ENCODE measurements at places on chromosomes 16 and 17. TPM values are rescaled to one million over a fixed set of nuclear protein-coding genes. Genes with fewer than 3 reads are reported as not detected.

Gene CLCN7
- 51.4 TPM for total RNA-seq

Gene ADAD2
- 0.52 TPM for total RNA-seq

Gene GALR2
- not detected for total RNA-seq

DNA sequence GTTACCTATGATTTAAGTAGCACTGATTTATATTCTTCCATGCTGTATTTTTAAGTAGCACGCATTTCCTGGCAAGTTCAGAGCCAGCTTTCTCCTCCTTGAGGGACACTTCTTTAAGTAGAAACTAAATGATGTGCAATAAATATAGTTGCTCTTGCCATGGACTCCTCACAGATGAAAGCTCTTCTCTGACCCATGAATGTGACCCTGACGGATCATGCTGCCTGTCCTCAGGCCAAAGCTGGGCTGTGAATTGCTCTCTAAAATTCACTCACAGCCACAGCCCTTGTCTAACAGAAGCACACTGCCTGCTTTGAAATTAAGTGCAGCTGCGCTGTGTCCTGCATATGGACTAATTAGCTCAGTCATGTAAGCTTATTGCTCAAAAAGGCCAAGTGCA is 438.8 kb downstream of the PMP22 start:
- no peaks in the 10 kb centered on the region for H3K4me1 ChIP-seq
- H3K27ac ChIP-seq = no peak overlapping the region

Gene CHD9NB
- 0.29 TPM for total RNA-seq

Gene SLC47A2
- not detected for total RNA-seq

DNA sequence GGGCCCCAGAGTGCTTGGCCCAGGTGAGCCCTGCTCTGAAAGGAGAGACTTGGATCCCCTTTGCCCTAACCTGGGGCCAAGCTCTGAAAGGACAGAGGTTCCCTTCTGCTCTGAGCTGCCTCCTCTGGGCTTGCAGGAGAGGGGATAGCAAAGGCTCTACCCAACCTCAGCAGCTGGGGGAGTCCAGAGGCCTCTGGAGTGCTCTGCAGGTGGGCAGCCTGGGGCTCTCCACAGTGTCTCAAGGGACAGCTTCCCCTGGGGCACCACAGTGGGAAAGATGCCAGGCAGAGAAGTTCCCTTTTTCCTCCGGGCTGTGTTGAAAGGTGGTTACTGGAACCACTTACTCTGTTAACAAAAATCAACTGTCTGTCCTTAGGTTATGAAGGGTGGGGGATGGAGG is 48.2 kb upstream of the MGAT5B start:
- no peaks in the 10 kb centered on the region for H3K4me1 ChIP-seq
- H3K4me3 ChIP-seq = no peak overlapping the region
- H3K27me3 ChIP-seq = peaks cover 17% of the 10 kb centered on the region
- no peak for DNase-seq
- no peaks in the 10 kb centered on the region for H3K36me3 ChIP-seq

Gene CCL1
- not detected for total RNA-seq

- no peaks in the 10 kb centered on the region for H3K36me3 ChIP-seq
- H3K27me3 ChIP-seq = peaks cover 4% of the 10 kb centered on the region
- DNase-seq = no peak
- H3K4me3 ChIP-seq = no peak overlapping the region
- no peak overlapping the region for H3K27ac ChIP-seq
Measured at GRCh38 chr16:77955127-77955526, 67.2 kb upstream of the CLEC3A start.

Gene SOST
- total RNA-seq = not detected

- no peak overlapping the region for H3K27ac ChIP-seq
- H3K36me3 ChIP-seq = no peaks in the 10 kb centered on the region
- no peak overlapping the region for H3K4me3 ChIP-seq
- H3K27me3 ChIP-seq = no peaks in the 10 kb centered on the region
- H3K4me1 ChIP-seq = peaks cover 52% of the 10 kb centered on the region
Measured at GRCh38 chr17:17703140-17703919, 22.1 kb downstream of the RAI1 start.

DNA sequence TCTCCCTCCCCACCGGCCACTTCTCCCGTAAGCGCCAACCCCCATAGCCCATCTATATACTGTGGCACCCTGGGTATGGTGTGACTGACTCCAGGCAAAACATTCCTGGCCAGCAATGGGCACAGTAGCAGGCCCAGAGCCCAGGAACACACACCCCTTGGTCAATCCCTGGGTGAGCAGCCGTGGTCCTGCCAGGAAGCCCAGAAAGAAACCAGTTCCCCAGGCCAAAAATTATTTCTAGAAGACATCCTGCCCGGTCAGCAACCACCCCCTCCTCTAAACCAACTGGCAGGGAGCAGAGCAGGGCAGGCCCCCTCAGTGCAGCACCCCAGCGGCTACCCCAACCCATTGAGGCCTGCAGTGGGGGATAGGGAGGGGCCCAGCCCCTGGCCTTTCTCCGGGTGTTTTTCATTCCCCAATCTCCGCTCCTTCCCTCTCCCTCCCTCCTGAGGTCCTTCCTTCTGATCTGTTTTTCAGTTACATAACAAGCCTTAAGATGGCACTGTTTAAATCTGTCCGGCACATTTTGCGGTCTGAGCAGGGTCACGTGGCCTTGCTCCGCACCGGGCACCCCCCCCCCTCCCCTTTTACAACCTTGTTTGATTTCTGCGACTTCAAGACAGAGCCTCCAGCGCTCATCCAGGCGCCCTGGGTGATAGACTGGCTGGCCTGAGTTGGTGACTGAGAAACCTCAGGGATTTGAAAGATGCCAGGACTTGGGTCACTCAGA is 2.0 kb downstream of the NPTX1 start:
- H3K4me3 ChIP-seq = no peak overlapping the region
- no peak overlapping the region for H3K27ac ChIP-seq
- peaks cover 100% of the 10 kb centered on the region for H3K27me3 ChIP-seq
- H3K4me1 ChIP-seq = peaks cover 34% of the 10 kb centered on the region

GRCh38 chr16:85553436-85554113 is 59.5 kb upstream of the GSE1 start:
- H3K4me3 ChIP-seq = peak overlapping the region; percentile 75
- no peaks in the 10 kb centered on the region for H3K27me3 ChIP-seq
- peak; percentile 83 for DNase-seq
- peaks cover 37% of the 10 kb centered on the region for H3K4me1 ChIP-seq
- H3K36me3 ChIP-seq = no peaks in the 10 kb centered on the region

- H3K27me3 ChIP-seq = no peaks in the 10 kb centered on the region
- no peak overlapping the region for H3K4me3 ChIP-seq
- H3K36me3 ChIP-seq = no peaks in the 10 kb centered on the region
- no peak for DNase-seq
- H3K27ac ChIP-seq = no peak overlapping the region
- no peaks in the 10 kb centered on the region for H3K4me1 ChIP-seq
Measured at GRCh38 chr16:12548270-12548983, 255.3 kb downstream of the CPPED1 start.

DNA sequence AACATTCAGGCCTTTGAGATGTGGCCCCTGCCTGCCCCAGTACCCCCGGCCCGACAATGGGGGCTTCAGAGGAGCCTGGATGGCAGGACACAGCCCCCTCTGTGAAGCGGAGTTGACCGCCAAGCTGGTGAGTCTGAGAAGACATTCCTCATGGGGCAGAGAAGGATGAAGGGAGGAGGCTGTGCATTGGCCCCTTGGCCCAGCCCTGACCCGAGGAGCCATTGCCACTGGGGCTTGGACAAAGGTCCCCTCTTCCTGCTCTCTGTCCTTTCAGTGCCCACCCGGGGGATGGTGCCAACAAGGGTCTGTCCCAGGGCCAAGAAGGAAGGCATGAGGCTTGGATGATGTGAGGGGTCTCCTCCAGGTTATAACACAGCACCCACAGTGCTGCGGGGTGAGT is 30.9 kb upstream of the PHB1 start:
- H3K4me1 ChIP-seq = no peaks in the 10 kb centered on the region
- H3K27me3 ChIP-seq = peaks cover 8% of the 10 kb centered on the region
- no peaks in the 10 kb centered on the region for H3K36me3 ChIP-seq
- no peak for DNase-seq

GRCh38 chr16:82405736-82406135 is 221.0 kb upstream of the CDH13 start:
- no peaks in the 10 kb centered on the region for H3K4me1 ChIP-seq
- no peak overlapping the region for H3K4me3 ChIP-seq
- no peaks in the 10 kb centered on the region for H3K36me3 ChIP-seq
- no peak overlapping the region for H3K27ac ChIP-seq

DNA sequence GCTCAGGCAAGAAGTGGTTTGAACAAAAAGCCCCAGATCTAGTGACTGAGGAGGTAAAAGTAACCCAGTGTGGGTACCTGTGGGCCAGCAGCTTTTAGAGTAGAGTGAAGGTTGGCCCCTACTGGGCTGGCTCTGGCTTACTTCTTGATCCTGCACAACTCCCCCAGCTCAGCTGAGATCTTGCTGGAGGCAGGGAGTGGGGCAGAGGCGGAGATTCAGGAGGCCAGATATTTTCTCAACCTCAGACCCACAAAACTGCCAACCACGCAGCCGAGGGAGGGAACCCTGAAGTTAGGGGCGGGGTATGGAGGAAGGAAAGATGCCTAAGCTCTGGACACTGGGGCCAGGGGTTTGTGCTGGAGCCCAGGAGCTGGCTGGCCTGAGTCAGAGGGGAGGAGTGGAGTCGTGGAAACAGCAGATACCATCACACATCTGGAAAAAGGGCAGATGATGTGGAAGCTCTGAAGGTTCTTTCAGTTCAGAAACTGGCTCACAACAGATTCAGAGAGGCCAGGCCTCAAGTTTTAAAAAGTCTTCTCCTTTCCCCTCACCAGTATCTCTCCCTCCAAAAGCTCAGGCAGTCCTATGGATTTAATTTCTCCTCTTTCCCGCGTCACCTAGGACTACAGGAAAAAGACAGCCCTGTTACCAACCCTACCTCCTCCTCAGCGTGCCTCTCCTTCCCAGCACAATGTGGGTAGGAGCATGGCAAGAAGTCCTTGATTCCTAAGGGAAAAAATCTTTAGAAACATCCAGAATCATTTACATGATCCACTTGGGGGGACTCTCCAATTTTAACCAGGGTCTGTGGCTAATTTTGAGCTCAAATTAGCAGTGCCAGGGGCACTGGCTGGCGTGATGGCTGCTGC is 48.1 kb downstream of the MYO18A start:
- H3K4me1 ChIP-seq = peaks cover 76% of the 10 kb centered on the region
- no peaks in the 10 kb centered on the region for H3K27me3 ChIP-seq
- DNase-seq = no peak
- H3K36me3 ChIP-seq = peaks cover 42% of the 10 kb centered on the region

Gene CNTROB
- 11.1 TPM for total RNA-seq

- H3K4me3 ChIP-seq = no peak overlapping the region
- H3K27me3 ChIP-seq = no peaks in the 10 kb centered on the region
- no peak overlapping the region for H3K27ac ChIP-seq
- no peaks in the 10 kb centered on the region for H3K4me1 ChIP-seq
- H3K36me3 ChIP-seq = no peaks in the 10 kb centered on the region
Measured at GRCh38 chr16:10370096-10370726, 15.7 kb upstream of the ATF7IP2 start.

Gene ATP2C2
- not detected for total RNA-seq

GRCh38 chr17:7959503-7960253 is 27.7 kb downstream of the CNTROB start:
- peaks cover 19% of the 10 kb centered on the region for H3K4me1 ChIP-seq
- no peaks in the 10 kb centered on the region for H3K36me3 ChIP-seq
- no peaks in the 10 kb centered on the region for H3K27me3 ChIP-seq
- no peak overlapping the region for H3K27ac ChIP-seq
- DNase-seq = no peak

GRCh38 chr17:43974382-43975266 is 20.9 kb upstream of the PYY start:
- no peaks in the 10 kb centered on the region for H3K4me1 ChIP-seq
- H3K27me3 ChIP-seq = peaks cover 21% of the 10 kb centered on the region
- no peak overlapping the region for H3K27ac ChIP-seq
- no peaks in the 10 kb centered on the region for H3K36me3 ChIP-seq

Gene CASKIN2
- total RNA-seq = 38.8 TPM

- H3K4me3 ChIP-seq = no peak overlapping the region
- H3K36me3 ChIP-seq = no peaks in the 10 kb centered on the region
- DNase-seq = peak; percentile 16
- H3K4me1 ChIP-seq = no peaks in the 10 kb centered on the region
Measured at GRCh38 chr17:37701496-37701898, 43.4 kb downstream of the HNF1B start.

Gene ATP6V0A1
- total RNA-seq = 28.6 TPM

Gene CHRNE
- 0.45 TPM for total RNA-seq

DNA sequence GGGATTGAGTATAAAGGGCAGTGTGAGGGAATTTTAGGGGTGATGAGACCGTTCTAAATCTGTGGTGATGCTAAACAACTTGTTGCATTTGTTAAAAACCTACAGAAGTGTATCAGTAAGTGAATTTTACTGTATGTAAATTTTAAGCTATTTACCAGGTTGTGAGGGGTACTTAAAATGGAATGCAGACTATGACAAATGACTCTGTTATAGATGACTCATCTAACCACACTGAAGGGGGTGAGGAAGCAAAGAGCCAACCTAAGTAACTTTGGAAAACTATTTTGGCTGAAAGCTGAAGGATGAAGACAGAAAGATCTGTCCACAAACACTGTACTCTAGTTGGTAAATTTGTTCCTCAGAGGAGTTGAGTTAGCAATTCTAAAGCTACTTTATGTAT is 5.3 kb upstream of the MKS1 start:
- no peak overlapping the region for H3K4me3 ChIP-seq
- H3K36me3 ChIP-seq = no peaks in the 10 kb centered on the region
- no peak overlapping the region for H3K27ac ChIP-seq
- H3K27me3 ChIP-seq = peaks cover 37% of the 10 kb centered on the region
- no peak for DNase-seq
- no peaks in the 10 kb centered on the region for H3K4me1 ChIP-seq

DNA sequence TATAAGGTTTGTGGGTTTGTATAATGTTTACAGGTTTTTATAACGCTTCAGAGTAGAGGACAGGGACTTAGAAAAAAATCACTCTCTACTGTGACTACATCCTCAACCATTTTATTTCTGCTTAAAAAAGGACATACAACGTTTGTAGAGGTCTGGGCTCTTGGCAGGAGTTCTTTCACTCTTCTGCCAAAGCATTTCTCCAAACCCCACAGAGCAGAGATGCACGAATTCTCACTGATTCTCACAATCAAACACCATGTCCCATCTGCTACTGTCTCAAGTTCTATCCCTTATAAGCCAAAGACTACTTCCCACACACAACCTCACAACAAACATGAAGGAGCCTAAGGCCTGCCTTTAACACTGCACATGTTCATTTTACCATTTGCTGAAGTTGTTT is 7.0 kb upstream of the ANKFY1 start:
- peaks cover 37% of the 10 kb centered on the region for H3K36me3 ChIP-seq
- no peaks in the 10 kb centered on the region for H3K27me3 ChIP-seq
- no peaks in the 10 kb centered on the region for H3K4me1 ChIP-seq

- H3K4me1 ChIP-seq = peaks cover 33% of the 10 kb centered on the region
- DNase-seq = no peak
- no peaks in the 10 kb centered on the region for H3K36me3 ChIP-seq
Measured at GRCh38 chr17:50344731-50345365, 1.1 kb upstream of the XYLT2 start.

Gene SLC5A11
- total RNA-seq = not detected

DNA sequence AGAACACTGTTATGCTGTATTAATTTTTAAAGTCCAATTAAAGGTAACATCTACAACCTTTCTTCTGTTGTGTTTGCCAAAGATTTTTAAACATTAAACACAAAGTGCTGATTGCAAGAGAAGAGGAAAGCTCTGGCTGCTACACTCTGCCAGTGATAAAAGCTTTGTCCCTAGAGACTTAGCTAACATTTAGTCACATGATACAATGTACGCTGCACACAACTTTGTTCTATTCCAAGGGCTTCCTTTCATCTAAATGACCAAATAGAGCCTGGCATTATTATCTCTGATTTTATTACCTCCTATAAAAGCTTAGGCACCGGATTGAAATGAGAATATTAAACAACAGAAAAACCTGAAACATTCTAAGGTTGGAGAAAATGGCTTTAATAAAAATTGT is 388.7 kb upstream of the PMFBP1 start:
- no peak overlapping the region for H3K4me3 ChIP-seq
- no peaks in the 10 kb centered on the region for H3K27me3 ChIP-seq
- DNase-seq = no peak
- no peaks in the 10 kb centered on the region for H3K4me1 ChIP-seq
